AG08396 (cell line): ENCODE measurements at places on chromosomes 7 and 10.

DNA sequence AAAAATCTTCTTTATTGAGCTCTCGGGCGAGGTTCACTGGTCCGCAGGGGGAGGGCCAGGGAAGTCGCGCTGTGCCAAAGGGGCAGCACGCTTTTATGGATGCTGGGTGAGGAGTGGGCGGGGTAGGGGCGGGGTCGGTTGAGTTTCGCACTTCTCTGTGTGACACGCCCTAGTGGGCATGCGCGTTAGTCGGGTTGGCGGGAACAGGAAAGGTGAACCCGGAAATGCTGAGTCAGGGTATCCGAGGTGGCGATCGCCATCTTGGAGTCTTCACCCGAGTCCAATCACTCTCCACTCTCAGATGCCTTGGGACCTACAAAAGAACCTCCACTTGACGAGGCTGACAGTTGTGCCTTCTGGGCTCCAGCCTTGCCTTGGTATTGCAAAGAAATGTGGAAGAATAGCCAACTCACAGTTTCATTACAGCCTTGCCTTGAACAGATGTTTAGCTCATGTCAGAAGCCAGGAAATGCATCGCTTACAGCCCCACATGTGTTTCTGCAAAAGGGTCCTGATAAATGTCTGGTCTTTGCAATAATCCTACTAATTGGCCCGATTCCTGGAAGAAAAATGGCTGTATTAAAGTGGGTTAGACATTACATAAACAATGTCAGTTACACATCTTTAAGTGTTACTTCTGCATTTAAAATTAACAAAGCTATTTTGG lies 64.1 kb downstream of the AHR start:
- DNase-seq: no peak

GRCh38 chr7:20157456-20157855 lies 59.7 kb downstream of the MACC1 start:
- no peak for DNase-seq

DNA sequence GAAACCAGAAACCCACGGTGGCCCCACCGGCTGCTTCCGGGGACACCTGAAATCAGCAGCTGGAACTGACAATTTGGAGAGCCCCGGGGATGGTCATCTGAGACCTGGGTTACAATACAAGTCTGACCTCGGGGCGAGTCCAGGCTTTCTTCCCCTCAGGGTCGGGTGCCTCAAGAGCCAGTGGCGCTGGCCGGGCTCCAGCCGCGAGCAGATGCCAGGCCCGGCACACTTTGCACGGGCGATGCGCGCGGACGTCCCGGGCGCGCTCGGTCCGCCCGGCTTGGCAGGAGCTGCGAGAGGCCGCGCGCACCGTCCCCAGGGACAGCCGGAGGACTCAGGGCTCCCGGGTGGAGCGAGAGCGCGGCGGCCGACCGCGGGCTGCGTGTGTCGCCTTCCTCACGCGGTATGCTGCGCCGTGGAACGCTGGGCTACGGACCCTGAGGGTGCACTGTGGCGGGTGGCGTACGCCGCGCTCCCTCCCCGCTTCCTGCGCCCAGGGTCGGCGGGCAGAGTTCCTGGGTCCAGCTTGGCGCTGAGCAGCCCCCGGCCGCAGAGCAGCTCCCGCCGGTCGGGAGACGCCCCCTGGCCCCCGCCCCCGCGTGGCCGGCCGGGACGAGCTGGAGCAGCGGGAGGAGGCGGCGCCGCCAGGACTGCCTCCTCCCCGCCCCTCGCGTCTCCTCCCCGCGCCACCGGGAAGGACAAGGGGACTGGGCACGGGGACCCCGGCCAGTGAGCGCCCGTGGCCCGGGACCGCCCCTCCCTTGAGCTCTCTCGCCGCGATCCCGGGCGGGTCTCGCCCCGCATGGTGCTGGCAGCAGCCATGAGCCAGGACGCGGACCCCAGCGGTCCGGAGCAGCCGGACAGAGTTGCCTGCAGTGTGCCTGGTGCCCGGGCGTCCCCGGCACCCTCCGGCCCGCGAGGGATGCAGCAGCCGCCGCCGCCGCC lies at the start of gene RBM20:
Gene RBM20 (plus strand): TSS at position 684 of the 945 bp plus-strand sequence. CDS start 119 bp downstream, at position 803.
- DNase-seq: peak; percentile 47

DNA sequence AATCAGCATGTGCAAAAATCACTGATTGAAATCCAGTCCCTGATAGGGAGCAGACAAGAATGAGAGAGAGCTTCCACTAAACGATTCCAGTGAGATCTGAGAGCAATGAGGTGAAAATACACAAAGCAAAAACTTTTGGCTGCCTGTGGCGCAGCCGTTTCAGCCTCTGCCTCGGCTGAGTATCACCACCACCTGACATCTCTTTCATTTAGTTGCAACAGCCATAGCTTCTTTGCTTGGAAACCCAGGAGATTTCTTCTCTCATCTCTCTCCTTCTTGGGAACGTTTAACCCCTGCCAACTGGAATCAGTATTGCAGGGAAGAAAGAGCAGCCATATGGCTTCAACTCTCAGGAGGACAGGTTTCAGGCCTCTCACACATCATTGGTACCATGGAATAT lies 237.3 kb upstream of the AGK start:
- no peak for DNase-seq

- DNase-seq: no peak
These were observed 197.5 kb downstream of the GPAM start for GRCh38 chr10:111986079-111986478.

DNA sequence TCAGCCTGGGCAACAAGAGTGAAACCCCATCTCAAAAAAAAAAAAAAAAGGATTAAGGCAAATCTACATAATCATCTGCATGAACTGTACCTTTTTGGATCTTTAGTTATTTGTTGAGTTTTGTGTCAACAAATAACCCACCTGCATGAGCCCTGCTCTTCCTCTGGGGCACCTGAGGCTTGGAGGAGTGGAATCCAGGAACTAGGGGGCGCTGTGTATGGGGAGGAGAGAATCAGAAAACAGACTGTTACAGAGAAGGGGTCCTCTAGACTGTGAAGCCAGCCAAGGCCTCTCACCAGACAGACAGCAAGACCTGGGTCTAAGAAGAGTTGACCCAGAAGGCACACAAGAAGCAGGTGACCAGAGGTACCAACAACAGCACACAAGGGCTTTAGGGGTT lies 682.8 kb upstream of the NRP1 start:
- no peak for DNase-seq

- DNase-seq: no peak
These were observed 25.0 kb downstream of the C10orf105 start for GRCh38 chr10:71694567-71694968.

DNA sequence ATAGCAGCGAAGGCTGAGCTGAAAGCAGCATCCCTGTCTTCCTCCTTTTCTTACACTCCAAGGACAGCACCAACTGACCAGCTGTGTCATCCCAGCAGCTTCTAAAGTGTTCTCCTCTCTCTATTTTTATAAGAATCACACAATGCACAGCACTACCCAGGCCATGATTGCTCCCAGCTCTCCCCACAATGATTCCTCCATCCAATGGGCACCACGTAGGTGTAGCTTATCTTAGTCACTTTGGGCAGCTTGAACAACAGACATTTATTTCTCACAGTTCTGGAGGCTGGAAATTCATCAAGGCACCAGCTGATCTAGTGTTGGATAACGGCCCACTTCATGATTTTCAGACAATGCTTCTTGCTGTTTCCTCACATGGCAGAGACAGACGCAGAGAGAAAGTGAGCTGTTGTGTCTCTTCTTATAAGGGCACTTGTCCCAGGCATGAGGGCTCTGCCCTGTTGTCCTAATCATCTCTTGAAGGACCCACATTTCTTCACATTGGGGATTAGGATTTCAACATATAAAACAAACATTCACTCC lies 92.0 kb upstream of the CDC14C start:
- no peak for DNase-seq

- DNase-seq: no peak
These were observed 34.9 kb downstream of the FAS start for GRCh38 chr10:89025453-89025852.
